ENCODE measurements at places on chromosomes 4 and X.

GRCh38 chr4:74166135-74166534 is 8.2 kb downstream of the MTHFD2L start:
- no peak overlapping the region for H3K27ac ChIP-seq
- no peaks in the 10 kb centered on the region for H3K36me3 ChIP-seq
- DNase-seq = no peak
- no peaks in the 10 kb centered on the region for H3K27me3 ChIP-seq
- H3K4me1 ChIP-seq = no peaks in the 10 kb centered on the region

DNA sequence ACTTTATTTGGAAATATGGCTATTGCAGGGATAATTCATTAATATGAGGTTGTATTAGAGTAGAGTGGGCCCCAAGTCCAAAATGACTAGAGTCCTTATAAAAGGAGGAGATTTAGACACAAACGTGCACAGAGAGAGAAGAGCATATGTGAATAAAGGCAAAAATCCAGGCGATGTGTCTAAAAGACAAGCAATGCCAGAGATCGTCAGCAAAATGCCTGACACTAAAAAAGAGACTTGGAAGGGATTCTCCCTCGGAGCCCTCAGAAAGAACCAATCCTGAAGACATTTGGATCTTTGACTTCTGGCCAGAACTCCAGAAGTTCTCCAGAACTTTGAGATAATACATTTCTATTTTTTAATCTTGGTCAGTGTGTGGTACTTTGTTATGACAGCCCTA is 472.1 kb downstream of the NLGN4X start:
- no peaks in the 10 kb centered on the region for H3K27me3 ChIP-seq
- no peaks in the 10 kb centered on the region for H3K4me1 ChIP-seq
- no peak overlapping the region for H3K4me3 ChIP-seq
- no peaks in the 10 kb centered on the region for H3K36me3 ChIP-seq
- no peak overlapping the region for H3K27ac ChIP-seq

GRCh38 chrX:155434906-155435743 is 23.3 kb downstream of the F8A3 start:
- H3K4me3 ChIP-seq = no peak overlapping the region
- no peak overlapping the region for H3K27ac ChIP-seq
- H3K36me3 ChIP-seq = no peaks in the 10 kb centered on the region
- DNase-seq = no peak
- no peaks in the 10 kb centered on the region for H3K27me3 ChIP-seq

- H3K4me3 ChIP-seq = no peak overlapping the region
- peaks cover 32% of the 10 kb centered on the region for H3K4me1 ChIP-seq
- no peaks in the 10 kb centered on the region for H3K36me3 ChIP-seq
- no peaks in the 10 kb centered on the region for H3K27me3 ChIP-seq
- no peak for DNase-seq
Observed at GRCh38 chr4:2809610-2810180, 16.8 kb downstream of the SH3BP2 start.

- no peaks in the 10 kb centered on the region for H3K36me3 ChIP-seq
- no peaks in the 10 kb centered on the region for H3K4me1 ChIP-seq
- no peak for DNase-seq
Observed at GRCh38 chr4:2059726-2060602, 837 bp downstream of the NAT8L start.

DNA sequence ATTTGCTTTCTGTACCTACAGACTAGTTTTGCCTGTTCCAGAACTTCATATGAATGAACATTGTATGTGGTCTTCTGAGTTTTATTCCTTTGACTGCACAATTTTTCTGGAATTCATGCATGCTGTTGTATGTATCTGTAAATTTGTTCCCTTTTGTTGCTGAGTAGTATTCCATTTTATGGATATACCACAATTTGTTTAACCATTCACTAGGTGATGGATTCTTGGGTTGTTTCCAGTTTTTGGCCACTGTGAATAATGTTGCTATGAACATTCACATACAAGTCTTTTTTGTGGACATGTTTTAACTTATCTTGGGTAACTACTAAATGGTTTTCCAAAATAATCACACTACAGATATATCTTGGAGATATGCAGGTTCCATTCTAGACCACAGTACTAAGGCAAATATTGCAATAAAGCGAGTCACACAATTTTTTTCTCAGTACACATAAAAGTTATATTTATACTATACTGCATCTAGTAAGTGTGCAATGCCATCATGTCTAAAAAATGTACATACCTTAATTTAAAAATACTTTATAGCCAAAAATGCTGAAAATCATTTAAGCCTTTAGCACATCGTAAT is 58.7 kb downstream of the TSPAN5 start:
- no peak overlapping the region for H3K4me3 ChIP-seq
- no peaks in the 10 kb centered on the region for H3K4me1 ChIP-seq
- H3K27me3 ChIP-seq = no peaks in the 10 kb centered on the region
- no peak overlapping the region for H3K27ac ChIP-seq

- H3K27ac ChIP-seq = no peak overlapping the region
- no peak overlapping the region for H3K4me3 ChIP-seq
- H3K27me3 ChIP-seq = peaks cover 9% of the 10 kb centered on the region
- no peak for DNase-seq
- H3K4me1 ChIP-seq = no peaks in the 10 kb centered on the region
Observed at GRCh38 chrX:21948897-21949578, 8.5 kb downstream of the SMS start.

- H3K4me1 ChIP-seq = no peaks in the 10 kb centered on the region
- no peaks in the 10 kb centered on the region for H3K27me3 ChIP-seq
- no peaks in the 10 kb centered on the region for H3K36me3 ChIP-seq
- no peak for DNase-seq
- no peak overlapping the region for H3K4me3 ChIP-seq
Observed at GRCh38 chr4:72587334-72587733, 18.3 kb upstream of the ADAMTS3 start.

DNA sequence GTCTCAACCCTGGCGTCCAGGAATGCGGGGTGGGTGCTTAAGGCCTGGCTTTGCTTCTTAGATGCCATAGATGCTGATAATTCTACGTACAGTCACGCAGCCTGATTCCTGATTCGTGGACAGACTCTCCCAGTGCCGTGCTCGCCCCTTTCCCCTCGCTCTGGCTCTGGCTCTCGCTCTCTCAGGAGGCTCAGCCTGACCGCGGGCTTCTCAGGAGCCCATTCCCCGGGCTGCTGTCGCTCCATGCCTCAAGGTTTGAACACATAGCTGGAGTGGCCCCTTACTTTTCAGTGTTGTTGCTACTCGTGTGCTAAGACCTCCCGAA is 59.2 kb upstream of the ZC4H2 start:
- H3K4me3 ChIP-seq = peak overlapping the region; percentile 54
- H3K27ac ChIP-seq = peak overlapping the region; percentile 70
- H3K4me1 ChIP-seq = no peaks in the 10 kb centered on the region
- H3K36me3 ChIP-seq = no peaks in the 10 kb centered on the region

DNA sequence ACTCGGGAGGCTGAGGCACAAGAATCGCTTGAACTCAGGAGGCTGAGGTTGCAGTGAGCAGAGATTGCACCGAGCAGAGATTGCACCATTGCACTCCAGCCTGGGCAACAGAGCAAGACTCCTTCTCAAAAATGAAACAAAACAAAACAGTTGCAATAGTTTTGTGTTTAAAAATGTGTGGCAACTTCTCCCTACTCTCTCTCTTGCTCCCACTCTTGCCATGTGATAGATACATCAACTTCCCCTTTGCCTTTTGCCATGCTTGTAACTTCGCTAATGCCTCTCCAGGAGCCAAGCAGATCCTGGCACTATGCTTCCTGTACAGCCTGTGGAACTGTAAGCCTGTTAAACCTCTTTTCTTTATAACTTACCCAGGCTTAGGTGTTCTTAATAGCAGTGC is 52.5 kb upstream of the INTU start:
- H3K27me3 ChIP-seq = no peaks in the 10 kb centered on the region
- H3K36me3 ChIP-seq = no peaks in the 10 kb centered on the region
- H3K4me1 ChIP-seq = no peaks in the 10 kb centered on the region

GRCh38 chrX:11386001-11386523 is 92.8 kb downstream of the AMELX start:
- H3K4me1 ChIP-seq = no peaks in the 10 kb centered on the region
- H3K27ac ChIP-seq = peak overlapping the region; percentile 19
- H3K4me3 ChIP-seq = no peak overlapping the region
- no peaks in the 10 kb centered on the region for H3K36me3 ChIP-seq
- H3K27me3 ChIP-seq = no peaks in the 10 kb centered on the region
